Activated naive CD8-positive, alpha-beta T cell treated with anti-CD3 and anti-CD28 coated beads, Interleukin-2, amount 50 U/mL, for 16 hours (primary cell): ENCODE measurements at places on chromosomes 7 and 10.

DNA sequence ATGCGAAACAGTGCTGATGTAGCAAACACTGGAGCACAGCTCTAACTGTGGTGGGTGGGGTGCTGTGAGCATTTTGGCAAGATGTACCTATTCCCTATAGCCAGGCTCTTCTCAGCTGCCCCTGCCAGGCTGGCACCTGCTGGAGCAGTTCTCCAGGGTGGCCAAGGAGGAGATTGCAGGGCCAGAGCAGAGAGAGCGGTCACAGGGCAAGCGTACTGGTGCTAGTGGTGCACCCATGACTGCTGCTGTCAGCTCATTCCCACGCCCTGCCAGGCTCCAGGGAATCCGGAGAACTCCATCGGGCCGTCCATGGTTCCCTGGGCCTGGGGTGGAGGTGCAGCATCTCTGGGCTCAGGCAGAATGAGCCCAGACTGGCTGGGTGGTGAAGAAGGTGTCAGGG is 2.1 kb downstream of the COL13A1 start:
- DNase-seq = no peak

GRCh38 chr7:27459021-27459730 is 203.5 kb downstream of the HIBADH start:
- DNase-seq = no peak

DNA sequence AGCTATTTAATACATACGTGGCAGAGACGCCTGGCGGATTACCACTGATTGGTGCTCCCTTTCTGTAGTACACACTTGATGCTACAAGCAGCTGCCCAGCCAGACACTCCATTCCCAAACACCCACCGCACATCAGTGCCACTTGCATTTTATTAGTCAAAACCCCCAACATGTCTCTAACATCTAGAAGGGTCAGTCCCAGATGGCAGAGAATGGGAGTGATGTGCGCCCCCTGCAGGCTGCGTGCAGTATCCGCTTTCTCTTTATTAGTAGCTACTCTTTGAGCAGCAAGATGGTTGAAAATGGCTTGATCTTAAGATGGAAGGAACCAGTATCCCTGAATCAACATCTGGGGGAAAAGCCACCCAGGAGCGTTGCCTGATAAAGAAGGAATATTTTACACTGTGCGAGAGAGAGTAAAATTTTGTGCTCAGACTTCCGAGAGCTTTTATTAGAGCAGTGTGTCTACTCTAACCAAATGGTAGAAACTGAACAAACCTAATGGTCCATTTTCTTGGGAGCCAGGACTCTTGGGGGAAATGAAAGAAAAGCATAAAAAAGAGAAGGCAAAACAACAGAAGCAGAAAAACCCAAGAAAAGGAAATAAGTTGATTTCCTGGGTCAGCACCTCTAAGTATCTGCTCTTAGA is 78.3 kb downstream of the ST8SIA6 start:
- DNase-seq = no peak

- DNase-seq = no peak
Measured at GRCh38 chr7:18978108-18978495, 139.3 kb downstream of the TWIST1 start.

DNA sequence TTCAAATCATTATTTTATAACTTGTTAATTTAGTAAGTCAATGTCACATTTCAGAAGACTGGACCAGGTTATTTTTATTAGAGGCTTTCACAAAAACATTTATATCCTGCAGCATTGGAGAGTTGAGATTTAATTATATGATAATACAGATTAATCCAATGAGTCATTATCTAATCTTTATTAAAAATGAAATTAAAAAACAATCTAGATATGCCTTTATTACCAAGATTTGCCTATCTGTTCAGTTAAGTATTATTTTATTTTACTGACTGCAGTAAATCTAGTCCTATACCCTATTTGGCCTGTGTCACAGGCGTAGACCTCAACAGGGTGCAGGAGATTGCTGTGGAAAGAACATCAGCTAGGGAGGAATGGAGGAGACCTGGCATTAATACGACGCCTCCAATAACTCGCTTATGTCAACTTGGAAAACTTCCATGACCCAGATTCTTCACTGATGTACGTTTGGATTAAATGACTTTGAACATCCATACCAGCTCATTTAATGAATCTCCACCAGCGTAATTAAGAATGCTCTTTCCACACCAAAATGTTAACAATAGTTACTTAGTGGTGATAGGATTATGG is 18.2 kb downstream of the PAXIP1 start:
- DNase-seq = no peak

GRCh38 chr7:7565018-7565680 is 1.5 kb upstream of the MIOS start:
- DNase-seq = no peak

DNA sequence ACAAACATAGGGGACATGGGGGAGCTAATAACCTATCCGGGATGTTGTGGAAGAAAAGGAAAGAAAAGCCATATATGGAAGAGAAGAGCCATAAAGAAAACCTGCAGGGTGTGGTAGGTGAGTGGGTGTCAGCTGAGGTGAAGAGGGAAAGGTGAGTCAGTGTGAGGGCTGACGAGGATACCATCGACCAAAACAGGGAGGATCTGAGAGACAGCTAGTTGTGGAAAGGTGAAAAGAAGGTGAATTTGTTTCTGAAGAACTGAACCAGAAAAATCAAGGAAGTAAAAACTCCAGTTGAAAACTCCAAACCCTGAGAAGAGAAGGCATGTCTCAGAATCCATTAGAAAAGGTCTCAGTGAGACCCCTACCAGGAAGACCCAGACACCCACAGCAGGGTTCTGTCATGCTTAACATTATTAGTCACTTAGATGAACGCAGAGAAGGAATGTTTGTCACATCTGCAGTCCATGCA is 4.1 kb downstream of the BLNK start:
- DNase-seq = no peak

DNA sequence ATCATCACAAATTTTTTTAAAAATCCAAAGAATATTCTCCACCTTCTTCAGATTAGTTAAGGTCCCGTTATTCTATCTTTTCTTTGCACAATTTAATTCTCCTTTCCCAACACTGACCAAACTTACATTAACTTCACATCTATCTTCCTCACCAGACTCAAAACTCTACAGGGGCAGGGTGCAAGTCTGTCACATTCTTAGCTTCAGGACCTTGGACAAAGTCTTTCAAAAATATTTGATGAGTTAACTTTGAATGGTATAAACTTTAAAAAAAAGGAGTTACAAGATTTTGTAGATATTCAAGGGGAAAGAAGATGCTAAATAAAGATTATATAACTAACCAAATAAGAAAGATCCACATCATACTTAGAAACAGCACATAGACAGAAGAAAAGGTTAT is 132.7 kb downstream of the ZNF438 start:
- DNase-seq = no peak
